ENCODE measurements at places on chromosomes 7 and 10. TPM values are rescaled to one million over a fixed set of nuclear protein-coding genes. Genes with fewer than 3 reads are reported as not detected.

DNA sequence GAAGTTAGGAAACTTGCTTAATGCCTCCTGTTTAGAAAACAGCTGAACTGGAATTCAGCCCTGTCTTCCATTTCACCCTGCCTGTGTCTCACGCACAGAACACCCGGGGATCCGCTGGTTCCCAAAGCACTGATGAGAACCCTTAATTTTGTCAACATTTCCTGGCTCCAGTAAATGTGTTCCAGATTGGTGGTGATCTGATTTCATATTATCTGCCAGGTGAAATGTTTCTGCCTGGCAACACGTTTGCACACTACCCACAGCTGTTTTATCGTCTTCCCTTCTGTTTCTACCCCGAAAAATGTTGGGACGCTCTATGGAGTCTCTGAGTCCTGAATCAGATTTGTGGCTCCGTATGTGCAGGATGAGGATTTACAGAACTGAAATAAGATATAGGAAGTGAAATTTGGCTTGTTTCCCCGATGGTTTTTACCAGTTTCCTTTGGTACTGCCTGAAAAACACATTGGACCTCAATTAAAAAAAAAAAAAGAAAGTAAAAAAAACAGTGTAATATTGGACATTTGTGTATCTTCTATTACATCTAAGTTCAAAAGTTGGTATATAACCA lies 29.0 kb downstream of the MRC1 start:
- no peak for DNase-seq
- H3K4me1 ChIP-seq, result peaks cover 9% of the 10 kb centered on the region
- no peak overlapping the region for H3K4me3 ChIP-seq
- H3K27me3 ChIP-seq, result no peaks in the 10 kb centered on the region
- H3K27ac ChIP-seq, result no peak overlapping the region

NFE2L3 gene
- total RNA-seq, result 142 TPM

GRCh38 chr10:94180576-94180975 lies 182.2 kb downstream of the NOC3L start:
- H3K36me3 ChIP-seq, result no peaks in the 10 kb centered on the region
- no peak overlapping the region for H3K4me3 ChIP-seq
- no peak overlapping the region for H3K27ac ChIP-seq
- no peak for DNase-seq

DNA sequence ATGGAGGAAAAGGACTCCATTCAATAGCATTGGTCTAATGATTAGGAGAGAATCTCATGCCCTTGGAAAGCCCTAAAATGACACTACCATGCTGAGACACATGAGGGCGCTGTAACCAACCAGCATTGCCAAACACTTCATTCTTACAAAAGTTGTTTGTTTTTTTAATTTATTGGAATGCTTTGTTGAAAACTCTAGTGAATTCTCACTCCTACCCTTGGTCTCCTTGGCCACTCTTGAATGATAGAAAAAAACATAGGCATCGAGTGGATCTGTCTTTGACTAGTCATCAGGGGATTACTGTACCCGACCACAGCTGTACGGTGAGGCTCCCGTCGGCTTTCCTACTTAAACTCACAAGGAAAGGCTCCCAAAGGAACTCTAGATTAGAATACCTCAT lies 29.3 kb upstream of the ADD3 start:
- H3K36me3 ChIP-seq, result no peaks in the 10 kb centered on the region
- peak; percentile 79 for DNase-seq
- H3K4me3 ChIP-seq, result no peak overlapping the region
- no peaks in the 10 kb centered on the region for H3K27me3 ChIP-seq
- peaks cover 13% of the 10 kb centered on the region for H3K4me1 ChIP-seq
- no peak overlapping the region for H3K27ac ChIP-seq

ADK gene
- 50.3 TPM for total RNA-seq

POMZP3 gene
- total RNA-seq, result 9.1 TPM

DNA sequence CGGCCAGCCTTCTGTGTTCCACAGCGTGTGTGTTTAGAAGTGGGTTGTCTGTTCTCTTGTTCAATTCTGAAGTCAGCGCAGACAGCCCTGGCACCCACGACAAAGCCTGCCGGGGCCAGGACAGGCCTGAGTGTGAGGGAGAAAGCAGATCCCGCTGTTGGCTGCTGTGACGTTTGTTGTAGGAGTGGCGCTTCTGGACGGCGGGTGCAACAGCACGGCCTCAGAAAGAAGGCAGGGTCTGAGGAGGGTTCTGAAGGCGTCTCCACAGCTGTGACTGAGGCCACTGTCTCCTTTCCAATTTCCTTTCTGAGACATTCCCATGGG lies 76.2 kb downstream of the VIPR2 start:
- DNase-seq, result no peak
- H3K27ac ChIP-seq, result no peak overlapping the region
- H3K4me3 ChIP-seq, result no peak overlapping the region
- no peaks in the 10 kb centered on the region for H3K27me3 ChIP-seq

GRCh38 chr7:33841031-33841430 lies 64.3 kb upstream of the BMPER start:
- H3K27ac ChIP-seq, result no peak overlapping the region
- no peaks in the 10 kb centered on the region for H3K36me3 ChIP-seq
- no peak overlapping the region for H3K4me3 ChIP-seq
- no peaks in the 10 kb centered on the region for H3K27me3 ChIP-seq
- DNase-seq, result no peak

- H3K27ac ChIP-seq, result no peak overlapping the region
- DNase-seq, result no peak
- no peaks in the 10 kb centered on the region for H3K4me1 ChIP-seq
- H3K4me3 ChIP-seq, result no peak overlapping the region
- H3K27me3 ChIP-seq, result no peaks in the 10 kb centered on the region
Measured at GRCh38 chr10:18219146-18219545, 78.9 kb downstream of the CACNB2 start.

GTPBP10 gene
- total RNA-seq, result 15.1 TPM

CYP2C19 gene
- total RNA-seq, result 0.35 TPM

CCDC172 gene
- 3.8 TPM for total RNA-seq

- no peaks in the 10 kb centered on the region for H3K27me3 ChIP-seq
- H3K36me3 ChIP-seq, result peaks cover 25% of the 10 kb centered on the region
- H3K4me3 ChIP-seq, result no peak overlapping the region
- no peak for DNase-seq
Measured at GRCh38 chr10:11959966-11960365, 82.6 kb downstream of the UPF2 start.

TACC2 gene
- total RNA-seq, result 35.9 TPM

AKR1D1 gene
- total RNA-seq, result not detected

HHEX gene
- total RNA-seq, result 0.39 TPM

GRCh38 chr7:21029006-21029405 lies 242.3 kb upstream of the SP8 start:
- peaks cover 71% of the 10 kb centered on the region for H3K4me1 ChIP-seq
- H3K27me3 ChIP-seq, result no peaks in the 10 kb centered on the region
- peak overlapping the region; percentile 65 for H3K27ac ChIP-seq
- peak overlapping the region; percentile 34 for H3K4me3 ChIP-seq
- no peak for DNase-seq

DNA sequence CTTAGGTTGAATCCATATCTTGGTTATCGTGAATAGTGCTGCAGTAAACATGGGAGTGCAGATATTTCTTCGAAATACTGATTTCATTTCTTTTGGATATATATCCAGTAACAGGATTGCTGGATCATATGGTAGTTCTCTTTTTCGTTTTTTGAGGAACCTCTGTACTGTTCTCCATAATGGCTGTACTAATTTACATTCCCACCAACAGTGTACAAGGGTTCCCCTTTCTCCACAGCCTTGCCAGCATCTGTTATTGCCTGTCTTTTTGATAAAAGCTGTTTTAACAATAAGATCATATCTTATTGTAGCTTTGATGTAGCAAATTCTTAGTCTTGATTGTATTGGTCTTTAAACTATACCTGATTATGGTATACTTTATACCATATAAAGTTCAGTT lies 45.3 kb downstream of the ZNRF2 start:
- DNase-seq, result no peak
- H3K36me3 ChIP-seq, result no peaks in the 10 kb centered on the region
- H3K27me3 ChIP-seq, result no peaks in the 10 kb centered on the region
- H3K4me1 ChIP-seq, result peaks cover 33% of the 10 kb centered on the region
- no peak overlapping the region for H3K27ac ChIP-seq

DNA sequence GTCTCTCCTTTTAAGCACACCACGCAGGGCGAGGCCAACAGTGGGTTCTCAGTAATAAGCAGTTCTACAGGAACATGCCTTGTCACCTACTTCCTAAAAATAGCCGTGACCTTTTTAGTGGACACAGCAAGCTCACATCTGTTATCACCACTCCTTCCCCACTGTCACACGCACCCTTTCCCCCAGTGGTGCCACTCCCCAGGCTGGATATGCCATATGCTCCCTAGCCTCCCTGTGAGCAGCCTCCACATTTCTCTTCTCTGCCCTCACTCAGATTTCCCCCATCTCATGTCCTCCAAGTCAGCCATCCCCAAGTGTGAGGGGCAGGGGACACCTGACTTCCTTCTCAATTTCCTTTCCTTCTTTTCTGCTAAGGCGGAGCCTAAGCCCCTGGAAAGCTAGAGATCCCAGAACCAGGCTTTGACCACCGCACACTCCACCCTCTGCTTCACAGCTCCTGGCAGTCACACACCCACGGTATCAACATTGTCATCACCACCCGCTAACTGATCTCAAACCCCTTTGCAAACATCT lies 3.7 kb downstream of the ANXA11 start:
- no peaks in the 10 kb centered on the region for H3K36me3 ChIP-seq
- no peak overlapping the region for H3K4me3 ChIP-seq
- peaks cover 30% of the 10 kb centered on the region for H3K4me1 ChIP-seq
- no peak for DNase-seq
- no peak overlapping the region for H3K27ac ChIP-seq

DNA sequence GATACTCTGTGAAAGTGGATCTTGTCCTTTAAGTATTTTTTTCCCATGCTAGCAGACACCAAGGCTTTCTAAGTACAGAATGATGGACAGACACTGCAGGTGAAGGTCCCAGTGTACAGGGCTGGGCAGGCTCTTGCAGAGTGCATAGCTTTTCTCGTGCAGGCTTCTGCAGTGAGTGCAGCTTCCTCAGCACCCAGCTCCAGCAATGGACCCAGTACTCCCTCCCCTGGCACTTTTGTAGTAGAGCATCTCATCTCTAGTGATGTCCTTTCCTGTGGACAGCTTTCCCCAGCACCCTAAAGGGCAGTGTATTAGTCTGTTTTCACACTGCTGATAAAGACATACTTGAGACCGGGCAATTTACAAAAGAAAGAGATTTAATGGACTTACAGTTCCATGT lies 104.3 kb downstream of the CUL2 start:
- H3K36me3 ChIP-seq, result no peaks in the 10 kb centered on the region
- no peak overlapping the region for H3K27ac ChIP-seq
- no peaks in the 10 kb centered on the region for H3K27me3 ChIP-seq
- no peaks in the 10 kb centered on the region for H3K4me1 ChIP-seq
- H3K4me3 ChIP-seq, result no peak overlapping the region
- peak; percentile 74 for DNase-seq

DNA sequence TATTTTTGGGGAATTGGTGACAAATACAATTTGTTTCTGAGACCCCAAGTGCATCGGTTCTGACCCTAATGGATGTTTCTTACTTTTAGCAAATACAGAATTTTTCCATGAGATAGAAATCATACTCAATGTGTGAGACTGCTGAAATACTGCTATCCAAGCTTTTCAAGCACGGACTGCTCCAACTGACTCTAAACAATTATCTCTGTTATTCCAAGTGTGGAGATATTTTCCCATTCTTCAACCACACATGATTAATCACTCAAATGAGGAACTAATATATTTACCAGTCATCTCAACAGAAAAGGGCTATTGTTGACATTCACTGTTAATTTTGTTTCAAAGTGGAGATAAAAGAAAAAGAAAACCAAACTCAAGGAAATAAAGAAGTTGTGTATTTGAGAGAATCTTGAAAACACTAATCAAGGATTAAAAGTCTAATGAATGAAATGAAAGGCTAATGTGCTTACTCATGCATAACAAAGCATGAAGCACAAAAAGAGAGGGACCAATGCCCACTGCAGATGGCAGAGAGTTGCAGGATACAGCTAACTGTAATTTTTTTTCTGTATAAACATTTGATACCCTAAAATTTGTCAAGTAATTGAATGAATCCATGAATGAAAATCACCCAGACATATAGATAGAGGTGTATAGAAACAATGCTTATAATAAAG lies 423.6 kb downstream of the DGKB start:
- no peaks in the 10 kb centered on the region for H3K27me3 ChIP-seq
- H3K4me1 ChIP-seq, result peaks cover 3% of the 10 kb centered on the region
- H3K36me3 ChIP-seq, result no peaks in the 10 kb centered on the region
- H3K4me3 ChIP-seq, result no peak overlapping the region
- peak; percentile 3 for DNase-seq

DNA sequence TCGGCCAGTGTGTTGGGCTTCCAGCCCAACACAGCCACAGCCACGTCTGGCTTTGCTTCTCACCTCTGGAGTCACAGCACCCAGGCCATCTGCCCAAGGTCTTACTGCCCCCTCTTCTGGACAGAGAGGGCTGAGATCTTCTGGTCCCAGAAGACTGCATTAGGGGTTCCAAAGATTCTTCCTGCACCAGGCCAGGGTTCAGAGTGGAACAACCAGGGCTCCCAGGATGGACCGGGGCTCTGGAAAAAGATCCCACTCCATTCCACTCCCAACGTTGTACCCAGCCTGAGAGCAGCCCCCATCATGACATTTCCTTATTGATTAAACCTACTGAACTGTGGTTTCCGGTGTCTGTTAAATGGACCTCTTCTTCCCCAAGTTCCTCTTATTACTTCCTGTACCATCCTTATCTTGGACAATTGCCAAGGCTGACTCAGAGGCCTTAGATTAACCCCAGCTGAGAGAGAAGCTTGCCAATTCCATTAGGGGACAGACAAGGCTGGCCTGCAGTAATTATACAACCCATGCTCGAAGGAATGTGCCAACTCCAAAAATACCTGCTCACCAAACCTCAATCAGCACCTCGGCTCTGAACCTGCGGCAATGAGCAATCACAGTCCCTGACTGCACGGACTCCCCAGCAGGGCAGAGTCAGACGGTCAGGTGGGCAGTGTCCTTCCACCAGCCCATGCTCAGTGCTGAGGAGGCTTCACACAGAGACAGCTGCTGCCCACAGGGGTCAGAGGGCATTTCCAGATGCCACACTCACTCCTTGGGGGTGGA lies 47.9 kb upstream of the NPFFR1 start:
- H3K4me3 ChIP-seq, result no peak overlapping the region
- H3K27ac ChIP-seq, result no peak overlapping the region
- H3K4me1 ChIP-seq, result peaks cover 4% of the 10 kb centered on the region
- peak; percentile 35 for DNase-seq
- H3K36me3 ChIP-seq, result no peaks in the 10 kb centered on the region
- no peaks in the 10 kb centered on the region for H3K27me3 ChIP-seq

GRCh38 chr7:36852017-36852416 lies 127.7 kb upstream of the AOAH start:
- H3K4me3 ChIP-seq, result no peak overlapping the region
- no peaks in the 10 kb centered on the region for H3K36me3 ChIP-seq
- no peak overlapping the region for H3K27ac ChIP-seq

NKX2-3 gene
- not detected for total RNA-seq

TUBB8 gene
- total RNA-seq, result 1.4 TPM

CLRN3 gene
- not detected for total RNA-seq

DNA sequence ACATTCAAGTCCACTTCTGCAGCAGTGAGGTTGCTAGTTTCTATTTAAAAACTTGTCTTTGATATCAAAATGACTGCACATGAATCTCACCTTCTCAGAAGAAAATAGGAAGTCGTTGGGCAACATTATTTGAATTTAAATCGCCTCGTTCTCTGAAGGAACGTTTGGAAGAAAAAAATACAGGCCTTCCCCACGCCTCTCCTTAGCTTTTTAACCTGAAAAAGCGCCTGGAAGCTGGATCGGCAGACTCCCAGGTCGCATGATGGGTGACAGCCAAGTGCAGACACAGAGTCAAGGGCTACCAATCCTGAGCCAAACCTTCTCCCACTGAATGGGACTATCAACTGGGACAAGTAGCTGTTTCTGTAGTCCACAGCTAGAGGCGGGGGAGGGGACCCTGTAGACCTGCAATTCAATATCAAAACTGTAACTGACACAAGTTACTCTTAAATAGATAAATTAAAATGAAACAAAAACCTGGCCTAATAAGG lies 2.2 kb downstream of the FAM53B start:
- no peaks in the 10 kb centered on the region for H3K36me3 ChIP-seq
- H3K27ac ChIP-seq, result no peak overlapping the region
- peaks cover 29% of the 10 kb centered on the region for H3K27me3 ChIP-seq
- H3K4me3 ChIP-seq, result peak overlapping the region; percentile 74
